ENCODE measurements at places on chromosomes 3 and 15.

DNA sequence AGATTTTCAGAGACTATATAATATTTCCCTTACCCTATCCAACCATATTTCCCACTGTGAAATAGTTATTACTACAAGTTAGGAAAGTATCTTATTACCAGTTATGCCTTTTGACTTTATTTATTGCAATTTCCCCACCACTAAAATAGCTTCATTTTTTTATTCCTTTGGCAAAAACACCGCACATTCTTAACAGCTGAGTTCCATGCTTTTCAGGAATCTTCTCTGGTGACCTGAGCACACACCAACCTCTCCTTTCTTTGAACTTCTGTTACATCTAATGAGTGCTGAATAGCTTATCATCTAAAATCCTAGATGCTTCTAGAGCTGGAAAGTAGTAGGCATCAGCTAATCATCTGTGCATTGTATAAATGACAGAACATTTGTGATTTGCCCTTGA is 99.1 kb downstream of the UBE2E2 start:
- DNase-seq, result no peak

DNA sequence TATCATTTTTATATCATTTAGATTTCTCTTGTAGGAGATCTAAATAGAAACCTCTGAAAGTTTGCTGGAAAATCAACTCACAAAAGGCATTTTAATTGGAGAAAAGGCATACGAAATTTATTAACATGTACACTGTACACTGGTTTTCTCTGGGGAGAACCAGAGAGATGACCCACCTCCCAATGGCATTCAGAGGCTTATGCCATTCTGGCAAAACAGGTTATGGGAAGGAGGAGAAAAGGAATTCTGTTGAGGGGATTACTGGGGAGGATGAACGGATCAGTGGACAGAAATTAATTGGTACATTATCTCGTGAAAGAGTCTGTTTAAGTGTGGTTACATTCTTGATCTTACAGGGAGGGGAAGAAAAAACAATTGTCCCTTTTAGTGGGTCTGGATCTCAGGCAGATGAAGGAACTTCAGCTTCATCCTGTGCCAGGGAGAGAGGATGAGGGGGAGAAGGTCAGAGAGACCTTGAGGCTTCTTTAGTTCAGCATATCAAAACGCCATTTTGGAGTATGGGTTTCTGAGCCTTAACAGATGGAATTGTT is 16.5 kb downstream of the RAB11A start:
- no peak for DNase-seq

GRCh38 chr3:153830552-153830951 is 290.6 kb upstream of the ARHGEF26 start:
- DNase-seq, result no peak

GRCh38 chr3:68919000-68919399 is 13.3 kb downstream of the TAFA4 start:
- no peak for DNase-seq

GRCh38 chr15:74317820-74318375 is 49.5 kb downstream of the CYP11A1 start:
- peak; percentile 91 for DNase-seq

DNA sequence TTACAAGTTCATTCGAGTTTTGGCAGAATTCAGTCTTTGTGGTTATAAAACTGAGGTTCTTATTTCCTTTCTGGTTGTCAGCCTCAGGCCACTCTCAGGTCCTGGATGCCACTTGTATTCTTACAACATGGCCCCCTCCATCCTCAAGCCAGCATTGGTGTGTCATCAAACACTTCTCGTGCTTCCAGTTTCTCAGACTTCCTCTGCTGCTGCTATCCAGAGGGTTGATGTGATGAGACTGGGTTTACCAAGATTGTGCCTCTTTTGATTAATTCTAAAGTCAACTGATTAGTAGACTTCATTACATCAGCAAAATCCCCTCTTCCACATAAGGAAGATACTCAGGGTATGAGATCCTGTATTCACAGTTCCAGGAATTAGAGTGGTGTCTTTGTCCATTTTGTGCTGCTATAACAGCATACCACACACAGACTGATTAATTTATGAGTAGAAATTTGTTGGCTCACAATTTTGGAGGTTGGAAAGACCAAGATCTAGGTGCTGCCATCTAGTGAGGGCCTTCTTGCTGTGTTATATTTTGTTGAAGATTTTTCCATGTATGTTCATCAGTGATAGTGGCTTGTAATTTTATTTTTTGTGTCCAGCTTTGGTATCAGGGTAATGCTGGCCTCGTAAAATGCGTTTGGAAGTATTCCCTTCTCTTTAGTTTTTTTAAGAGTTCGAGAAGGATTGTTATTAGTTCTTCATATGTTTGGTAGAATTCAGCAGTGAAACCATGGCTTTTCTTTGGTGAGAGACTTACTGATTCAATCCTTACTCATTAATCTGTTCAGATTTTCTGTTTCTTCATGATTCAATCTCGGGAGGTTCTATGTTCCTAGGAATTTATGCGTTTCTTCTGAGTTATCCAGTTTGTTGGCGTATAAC is 11.1 kb downstream of the LRCH3 start:
- DNase-seq, result no peak

GRCh38 chr15:39125226-39125625 is 455.7 kb upstream of the THBS1 start:
- no peak for DNase-seq

DNA sequence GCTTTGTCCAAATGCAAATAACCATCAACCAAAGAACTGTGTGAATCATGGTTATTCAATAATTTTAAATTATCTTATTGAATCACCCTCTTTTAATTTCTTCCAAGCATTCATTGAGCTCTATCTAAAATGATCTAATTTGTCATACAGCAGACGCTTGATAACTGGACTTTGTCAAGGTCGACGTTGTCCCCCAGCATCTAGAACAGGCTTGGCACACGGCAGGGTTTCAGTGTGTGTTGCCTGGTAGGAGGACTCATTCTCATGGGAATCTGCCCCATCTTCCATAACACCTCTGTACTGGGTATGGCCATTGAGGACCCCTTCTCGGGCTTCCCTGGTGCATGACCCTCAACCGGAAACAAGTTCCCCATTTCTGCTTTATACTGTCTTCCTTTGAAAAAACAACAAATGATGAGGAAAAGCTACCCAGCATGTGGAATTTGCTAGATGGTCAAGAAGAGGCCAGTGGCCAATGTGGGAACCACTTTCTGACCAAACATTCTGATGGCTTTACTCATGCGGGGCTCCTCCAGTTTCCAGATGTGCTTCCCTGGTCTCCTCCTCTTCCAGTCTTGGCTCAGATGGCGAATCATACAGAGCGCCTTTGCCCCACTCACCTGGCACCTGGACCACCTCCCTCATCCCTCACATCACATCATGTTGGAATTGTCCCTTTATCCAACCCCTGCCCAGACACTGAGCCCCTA is 41.7 kb upstream of the SEC22A start:
- no peak for DNase-seq

GRCh38 chr3:176927280-176927679 is 270.0 kb downstream of the TBL1XR1 start:
- no peak for DNase-seq

- no peak for DNase-seq
These were observed 5.3 kb upstream of the STRA6 start for GRCh38 chr15:74207652-74208440.

GRCh38 chr15:80162059-80162554 is 9.3 kb downstream of the FAH start:
- DNase-seq, result no peak

DNA sequence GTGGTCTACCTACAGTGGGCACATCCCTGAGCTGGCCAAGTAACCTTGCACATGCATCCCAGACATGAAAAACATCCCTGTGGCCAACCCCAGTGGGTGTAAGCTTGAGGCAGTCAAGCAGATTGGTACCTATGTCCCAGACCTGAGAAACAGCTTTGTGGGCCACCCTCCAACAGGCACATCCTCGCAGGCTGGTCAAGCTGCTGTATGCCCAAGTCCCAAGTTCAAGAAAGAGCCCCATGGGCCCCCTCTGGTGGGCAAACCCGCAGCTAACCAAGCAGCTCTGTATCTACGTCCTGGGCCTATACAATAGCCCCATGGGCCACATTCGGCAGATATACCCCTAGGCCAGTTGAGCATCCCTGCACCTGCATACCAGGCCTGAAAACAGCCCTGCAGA is 186.3 kb upstream of the GPR149 start:
- DNase-seq, result no peak

- DNase-seq, result peak; percentile 79
These were observed at the start of gene ALG3 for GRCh38 chr3:184248454-184249411. TSS of gene ALG3 (minus strand) at chr3:184248962. CDS start at chr3:184248940, 22 bp downstream.

DNA sequence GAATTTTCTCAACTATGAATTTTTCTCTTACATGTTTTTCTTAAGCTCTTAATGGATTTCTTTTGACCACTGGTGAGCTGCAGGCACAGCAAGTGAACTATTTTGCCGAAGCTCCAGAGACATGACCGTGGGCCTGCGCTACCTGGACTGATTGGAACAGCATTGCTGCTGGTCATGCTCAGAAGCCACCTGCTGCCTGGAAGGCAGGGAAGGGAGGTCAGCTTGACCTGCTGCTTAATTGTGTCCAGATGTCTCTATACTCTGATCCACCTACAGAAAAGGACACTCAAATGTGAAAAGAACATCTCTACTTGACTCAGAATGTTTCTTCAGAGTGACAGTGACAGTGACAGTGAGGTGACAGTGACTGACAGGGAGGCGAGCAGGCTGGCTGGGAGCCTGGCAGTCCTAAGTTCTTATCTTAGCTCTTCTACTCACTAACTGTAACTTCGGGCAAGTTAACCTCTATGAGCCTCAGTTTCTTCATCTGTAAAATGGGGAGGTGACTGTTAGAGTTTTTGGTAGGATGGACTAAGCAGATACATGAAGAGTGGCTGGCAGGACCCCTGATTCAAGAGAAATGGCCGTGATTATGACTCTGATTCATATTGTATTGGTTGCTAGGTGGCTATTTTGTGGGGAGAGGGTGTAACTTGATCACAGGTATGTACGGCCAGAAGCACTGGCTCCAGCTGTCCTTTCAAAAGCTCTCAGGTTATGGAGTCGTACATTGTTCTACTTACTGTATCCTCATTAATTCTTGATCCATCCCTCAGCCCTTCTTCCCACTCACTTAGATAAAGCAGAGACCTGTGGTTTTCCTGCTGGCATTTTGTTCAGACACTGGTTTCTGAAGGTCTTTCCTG is 54.8 kb upstream of the DLG1 start:
- DNase-seq, result no peak

All from NCI-H187 (cell line).